ENCODE measurements at places on chromosomes 1 and 21. TPM values are rescaled to one million over a fixed set of nuclear protein-coding genes. Genes with fewer than 3 reads are reported as not detected.

- no peak for DNase-seq
Observed at GRCh38 chr1:174344162-174344561, 103.6 kb upstream of the GPR52 start.

DNA sequence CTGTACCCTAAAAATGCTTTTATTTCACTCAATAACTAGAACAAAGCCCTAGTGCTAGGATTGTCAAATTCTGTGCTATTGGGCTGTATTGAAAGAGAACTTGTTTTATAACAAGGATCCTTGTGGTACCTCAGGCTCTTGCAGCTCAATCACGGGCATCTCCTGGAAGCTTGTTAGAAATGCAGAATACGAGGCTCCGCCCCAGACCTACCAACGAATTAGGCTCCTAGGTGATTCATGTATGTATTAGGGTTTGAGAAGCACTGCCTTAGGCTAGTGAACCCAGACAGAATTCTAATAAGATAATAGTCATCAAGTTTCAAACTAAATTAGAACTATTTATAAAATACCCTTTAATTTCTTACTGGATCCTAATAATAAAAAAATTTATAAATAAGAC, 45.6 kb downstream of the ZZZ3 start:
- DNase-seq: no peak

DNA sequence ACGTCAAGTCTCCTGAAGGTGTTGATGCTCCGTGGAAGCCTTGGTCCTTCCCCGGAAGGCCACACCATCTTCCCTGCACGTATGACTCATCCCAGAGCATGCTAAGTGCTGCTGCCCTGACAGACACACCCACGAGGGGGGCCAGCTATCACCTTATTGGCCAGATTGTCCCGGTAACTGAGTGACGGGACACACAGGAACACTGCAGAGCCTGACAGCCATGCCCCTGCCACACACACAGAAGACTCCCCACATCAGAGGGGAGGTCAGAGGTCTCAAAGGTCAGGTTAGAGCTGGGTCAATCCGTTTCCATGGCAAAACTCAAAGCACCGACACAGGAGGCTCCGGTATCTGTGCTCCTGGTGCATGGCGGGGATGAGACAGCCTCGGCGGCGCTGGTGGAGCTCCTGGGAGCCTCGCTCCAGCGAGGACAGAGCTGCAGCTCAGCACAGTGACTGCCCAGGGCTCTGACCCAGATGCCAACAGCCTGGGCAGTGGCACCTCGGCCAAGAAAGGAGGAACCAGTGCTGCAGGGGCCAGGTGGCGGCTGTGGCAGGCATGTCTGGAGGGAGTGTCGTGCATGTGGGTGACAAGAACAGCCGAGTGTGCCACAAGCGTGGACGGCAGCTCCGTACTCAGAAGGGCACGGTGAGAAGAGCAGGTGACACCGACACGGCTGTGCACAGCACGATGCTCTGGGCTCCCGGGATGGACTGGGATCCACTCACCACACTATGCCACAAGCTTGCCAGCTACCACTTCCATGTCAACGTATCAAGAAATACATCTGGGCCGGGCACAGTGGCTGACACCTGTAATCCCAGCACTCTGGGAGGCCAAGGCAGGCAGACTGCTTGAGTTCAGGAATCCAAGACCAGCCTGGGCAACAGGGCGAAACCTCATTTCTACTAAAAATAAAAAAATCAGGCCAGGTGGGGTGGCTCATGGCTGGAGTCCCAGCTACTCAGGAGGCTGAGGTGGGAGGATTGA, 14.8 kb upstream of the TMEM240 start:
- no peak for DNase-seq

DNA sequence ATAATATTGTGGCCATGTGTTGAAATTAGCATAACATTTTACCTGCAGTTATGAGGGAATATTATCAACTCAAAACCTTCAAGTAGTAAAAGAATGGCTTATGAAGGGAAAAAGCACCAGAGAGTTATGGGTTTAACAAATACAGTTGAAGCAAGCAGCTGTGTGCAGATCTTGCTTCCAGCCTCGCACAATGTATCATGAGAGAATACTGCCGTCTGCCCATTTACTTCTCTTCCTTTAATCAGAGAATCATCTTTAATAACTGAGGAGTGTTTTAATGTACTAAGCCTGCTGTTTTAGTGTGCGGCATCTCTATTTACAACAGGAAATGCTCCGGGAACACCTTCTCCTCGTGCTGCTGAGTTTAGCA, 120.9 kb downstream of the ATG4C start:
- DNase-seq: no peak

GRCh38 chr1:12143631-12144155, 23.1 kb upstream of the TNFRSF1B start:
- DNase-seq: peak; percentile 94

- DNase-seq: no peak
Observed at GRCh38 chr1:53681351-53681976, 57.5 kb downstream of the GLIS1 start.

GRCh38 chr1:38829368-38829767, 30.2 kb downstream of the RRAGC start:
- no peak for DNase-seq

GRCh38 chr1:182380199-182380598, 11.4 kb downstream of the GLUL start:
- no peak for DNase-seq

- no peak for DNase-seq
Observed at GRCh38 chr1:86155807-86156565, 586 bp downstream of the COL24A1 start.

The SPRR2D gene
- total RNA-seq: 0.57 TPM

The CLCA4 gene
- not detected for total RNA-seq

The RUNX1 gene
- total RNA-seq: 7.5 TPM

The ACOT11 gene
- total RNA-seq: 19.1 TPM

The RHCE gene
- total RNA-seq: not detected
